ENCODE measurements at places on chromosomes 12 and 14.

DNA sequence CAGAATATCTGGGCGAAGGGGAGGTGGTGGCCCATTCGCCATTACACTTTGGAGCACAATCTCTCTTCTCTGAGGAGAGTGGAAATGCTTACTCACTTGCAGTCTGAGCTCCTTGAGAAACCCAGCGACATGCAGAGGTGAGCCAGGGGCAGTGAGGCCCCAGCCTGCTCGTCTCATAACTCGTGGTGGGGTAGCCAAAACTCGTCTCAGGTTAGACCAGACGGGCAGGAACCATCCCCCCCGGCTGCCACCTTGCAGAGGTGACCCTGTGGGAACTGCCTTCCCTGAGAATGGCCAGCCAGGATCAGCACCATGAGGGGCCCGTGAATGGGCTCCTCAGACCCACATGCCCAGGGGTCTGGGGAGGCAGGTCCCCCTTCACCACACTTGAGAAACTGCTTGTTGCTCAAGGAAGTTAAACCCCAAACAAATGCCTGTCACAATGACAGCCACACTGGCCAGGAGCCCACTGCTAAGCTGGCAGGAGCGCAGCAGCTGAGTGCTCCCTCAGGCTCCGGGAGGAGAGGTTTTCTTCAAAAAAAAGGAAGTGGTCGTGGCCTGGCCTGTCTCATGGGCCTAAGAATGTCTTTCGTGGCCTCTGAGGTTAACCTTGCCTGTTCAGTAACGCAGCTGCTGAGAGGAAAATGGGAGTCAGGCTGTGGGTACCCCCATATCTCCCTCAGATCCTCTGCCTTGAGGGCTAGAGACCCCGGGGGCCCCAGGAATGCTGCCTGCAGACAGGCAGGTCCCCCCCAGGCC, 9.2 kb upstream of the ALDH2 start:
- DNase-seq: no peak

- DNase-seq: no peak
These were observed 18.3 kb upstream of the PDE3A start for GRCh38 chr12:20350026-20350425.

- DNase-seq: no peak
These were observed 40.6 kb upstream of the LRTM2 start for GRCh38 chr12:1779783-1780182.

GRCh38 chr12:99804715-99805114, 157.2 kb downstream of the GARIN6 start:
- DNase-seq: no peak

- DNase-seq: peak; percentile 28
These were observed 3.8 kb upstream of the KRT85 start for GRCh38 chr12:52370926-52371608.

GRCh38 chr14:40494483-40494882, 1062.2 kb upstream of the FBXO33 start:
- DNase-seq: no peak

- DNase-seq: no peak
These were observed 100.7 kb downstream of the SCARB1 start for GRCh38 chr12:124762791-124763593.

- no peak for DNase-seq
These were observed 129.6 kb upstream of the CDKN3 start for GRCh38 chr14:54267172-54267571.

GRCh38 chr14:51041883-51042282, 53.0 kb downstream of the TRIM9 start:
- DNase-seq: no peak

- DNase-seq: no peak
These were observed 48.5 kb downstream of the TTC8 start for GRCh38 chr14:88872976-88873375.

- no peak for DNase-seq
These were observed at the start of gene KRT81 for GRCh38 chr12:52291267-52291935. Gene KRT81, minus strand, starts transcription at chr12:52291534. Its CDS starts 69 bp downstream, at chr12:52291465.

GRCh38 chr12:123024819-123025391, 44.4 kb downstream of the ARL6IP4 start:
- DNase-seq: no peak

DNA sequence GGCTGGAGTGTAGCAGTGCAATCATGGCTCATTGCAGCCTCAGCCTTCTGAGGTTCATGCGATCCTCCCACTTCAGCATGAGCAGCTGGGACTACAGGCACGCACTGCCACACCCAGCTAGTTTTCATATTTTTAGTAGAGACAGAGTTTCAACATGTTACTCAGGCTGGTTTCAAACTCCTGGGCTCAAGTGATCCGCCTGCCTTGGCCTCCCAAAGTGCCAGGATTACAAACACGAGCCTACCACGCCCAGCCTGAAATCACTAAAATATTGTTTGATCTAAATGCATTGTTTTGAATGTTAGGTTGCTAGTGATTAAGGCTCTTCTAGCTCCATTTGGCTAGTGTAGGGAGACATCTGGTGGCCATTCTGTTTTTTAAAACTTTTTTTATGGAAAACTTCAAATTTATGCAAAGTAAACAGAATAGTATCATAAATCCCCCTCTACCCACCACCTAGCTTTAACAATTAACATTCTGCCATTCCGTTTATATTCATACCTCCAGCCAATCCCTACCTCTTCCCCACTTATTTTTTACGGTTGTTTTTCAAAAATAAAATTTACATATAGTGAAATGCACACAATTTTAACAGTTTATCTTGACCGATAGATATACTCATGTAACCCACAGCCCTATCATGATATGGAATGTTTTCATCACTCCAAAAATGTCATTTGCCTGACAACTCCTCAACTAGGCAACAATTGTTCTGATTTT, 37.8 kb downstream of the MYO1H start:
- DNase-seq: peak; percentile 29

GRCh38 chr12:53004582-53004981, 1.7 kb upstream of the EIF4B start:
- no peak for DNase-seq

GRCh38 chr12:73067616-73068015, 795.4 kb downstream of the TRHDE start:
- DNase-seq: no peak

- no peak for DNase-seq
These were observed 94.7 kb downstream of the SLC5A8 start for GRCh38 chr12:101115326-101115725.

GRCh38 chr12:63999853-64000252, 155.4 kb downstream of the SRGAP1 start:
- no peak for DNase-seq

GRCh38 chr14:81485372-81485771, 48.3 kb downstream of the SEL1L start:
- no peak for DNase-seq

GRCh38 chr14:33259764-33260163, 321.1 kb downstream of the NPAS3 start:
- no peak for DNase-seq

DNA sequence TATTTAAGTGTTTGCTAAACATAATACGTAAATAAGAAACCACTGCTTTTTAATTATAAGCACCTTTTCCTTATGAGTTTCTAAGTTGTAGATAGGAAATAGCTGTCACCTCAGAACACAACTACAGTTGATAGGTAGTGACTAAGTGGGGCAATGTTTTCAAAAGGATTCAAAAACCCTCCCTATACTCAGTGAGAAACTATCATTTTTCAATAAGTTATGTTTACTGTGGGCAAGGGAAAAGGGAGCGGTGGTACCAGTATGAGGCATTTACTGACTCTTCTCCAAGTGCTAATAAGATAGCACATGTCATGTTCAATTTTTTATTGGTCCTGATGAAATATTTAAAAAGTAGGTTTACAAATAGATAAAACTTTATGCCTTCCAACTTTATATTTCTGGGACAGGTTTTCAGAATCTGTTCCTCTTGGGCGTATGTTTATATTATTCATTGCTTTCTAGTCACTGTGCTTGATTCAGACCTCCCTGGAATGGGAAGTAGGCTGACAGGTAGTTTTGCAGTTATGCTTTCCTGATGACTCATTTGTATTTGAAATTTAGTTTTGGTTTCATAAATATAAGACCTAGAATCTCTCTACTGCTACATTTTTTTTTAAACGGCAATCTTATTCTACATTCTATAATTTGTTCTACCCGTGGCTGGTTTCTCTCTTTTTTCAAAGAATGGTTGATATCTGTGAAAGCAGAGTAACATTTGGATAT, 153.1 kb downstream of the TMEM117 start:
- no peak for DNase-seq

DNA sequence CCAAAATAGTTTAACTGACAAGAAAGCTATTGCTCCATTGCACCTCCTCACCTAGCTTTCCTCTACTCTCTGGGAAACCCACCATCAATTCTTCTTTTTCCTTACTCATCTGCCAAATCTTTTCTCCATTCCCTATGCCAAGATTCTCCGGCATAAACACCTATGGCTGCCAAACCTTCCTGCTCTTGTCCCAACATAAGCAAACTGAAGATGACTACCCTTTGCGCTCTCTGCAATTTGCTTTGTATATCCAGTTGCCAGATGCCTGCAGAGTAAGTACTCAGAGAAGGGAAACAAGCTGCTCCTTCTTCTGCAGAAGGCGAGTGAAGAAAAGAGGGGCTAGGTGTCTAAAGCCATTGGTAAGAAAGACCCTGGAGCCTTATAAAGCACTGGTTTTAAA, 11.5 kb downstream of the PTGER2 start:
- DNase-seq: no peak

DNA sequence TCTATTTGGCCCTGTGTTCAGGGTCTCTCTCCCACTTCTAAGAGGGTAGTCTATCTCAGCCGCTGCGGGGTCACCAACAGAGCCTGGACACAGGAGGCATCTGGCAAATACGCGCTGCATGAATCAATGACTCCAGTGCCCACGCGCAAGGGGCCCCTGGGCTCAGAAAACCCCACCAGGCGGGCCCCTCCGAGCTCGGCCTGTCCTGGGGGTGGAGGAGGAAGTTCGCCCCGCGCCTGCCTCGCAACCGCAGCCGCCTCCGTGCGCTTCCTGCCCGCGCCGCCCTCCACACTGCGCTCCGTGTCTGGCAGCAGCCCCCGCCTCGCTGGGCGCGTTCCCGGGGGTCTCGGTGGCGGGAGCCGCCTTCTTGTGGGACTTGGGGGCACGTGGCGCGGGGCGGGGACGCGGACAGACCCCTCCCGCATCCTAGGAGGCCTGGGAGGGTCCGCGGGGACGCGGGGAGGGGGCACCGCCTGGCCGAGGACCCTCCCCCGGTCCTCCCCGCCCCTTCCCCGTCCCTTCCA, 811 bp upstream of the FBRSL1 start:
- DNase-seq: no peak
